Right atrium auricular region (tissue), 2 donors: ENCODE measurements at places on chromosomes 4 and X.
A peak's percentile ranks its signal among the peaks of the same experiment; 100 is the strongest.

GRCh38 chr4:121462660-121463261 is 81.9 kb upstream of the QRFPR start:
- no peak for DNase-seq

DNA sequence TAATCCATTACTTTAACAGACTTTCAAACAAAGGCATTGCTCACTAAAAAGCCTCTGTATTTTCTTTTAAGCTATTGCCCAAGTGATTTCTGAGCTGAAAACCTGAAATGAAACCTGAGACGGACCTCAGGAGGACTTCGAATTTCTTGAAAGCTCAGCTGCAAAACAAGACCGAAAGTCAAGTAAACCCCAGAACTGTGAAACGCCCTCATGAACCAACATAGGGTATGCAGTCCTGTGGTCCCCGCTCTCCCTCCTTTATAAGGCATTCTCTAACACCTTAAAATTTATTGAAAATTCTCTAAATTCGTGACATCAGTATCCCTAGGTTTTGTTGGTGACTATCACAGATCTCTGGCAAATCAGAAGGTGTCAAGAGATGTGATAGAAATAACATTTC is 91.8 kb downstream of the SHISA3 start:
- no peak for DNase-seq

- no peak for DNase-seq
Measured at GRCh38 chr4:52836678-52837077, 25.4 kb upstream of the RASL11B start.

GRCh38 chr4:25654031-25654970 is 1.4 kb upstream of the SLC34A2 start:
- no peak for DNase-seq

DNA sequence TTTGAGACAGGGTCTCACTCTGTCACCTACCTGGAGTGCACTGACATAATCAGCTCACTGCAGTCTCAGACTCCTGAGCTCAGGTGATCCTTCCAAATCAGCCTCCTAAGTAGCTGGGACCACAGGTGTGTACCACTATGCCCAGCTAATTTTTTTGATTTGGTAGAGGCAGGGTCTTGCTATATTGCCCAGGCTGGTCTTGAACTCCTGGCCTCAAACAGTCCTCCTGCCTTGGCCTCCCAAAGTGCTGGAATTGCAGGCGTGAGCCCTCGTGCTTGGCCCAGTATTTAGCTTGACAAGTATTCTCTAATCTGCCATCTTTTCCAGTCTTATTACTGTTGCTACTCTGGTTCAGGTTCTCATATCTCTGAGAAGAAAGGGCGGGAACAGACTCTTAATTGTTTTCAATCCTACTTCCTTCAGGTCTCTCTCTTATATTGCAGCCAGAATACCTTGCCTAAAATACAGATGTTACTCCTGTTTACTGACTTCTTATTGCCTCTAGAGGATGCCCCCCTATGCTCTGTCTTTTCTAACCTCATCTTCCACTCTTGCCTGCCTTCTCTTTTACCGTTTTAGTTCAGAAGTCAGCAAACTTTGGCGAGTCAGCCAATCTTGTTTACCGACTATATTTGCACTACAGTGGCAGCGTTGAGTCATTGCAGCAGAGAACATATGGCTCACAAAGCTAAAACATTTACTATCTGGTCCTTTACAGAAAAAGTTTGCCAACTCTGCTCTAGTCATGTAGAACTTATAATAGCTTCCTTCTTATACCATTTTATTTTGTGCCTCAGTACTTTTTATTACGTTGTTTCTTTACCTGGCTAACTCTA is 19.0 kb downstream of the MRPL1 start:
- no peak for DNase-seq

DNA sequence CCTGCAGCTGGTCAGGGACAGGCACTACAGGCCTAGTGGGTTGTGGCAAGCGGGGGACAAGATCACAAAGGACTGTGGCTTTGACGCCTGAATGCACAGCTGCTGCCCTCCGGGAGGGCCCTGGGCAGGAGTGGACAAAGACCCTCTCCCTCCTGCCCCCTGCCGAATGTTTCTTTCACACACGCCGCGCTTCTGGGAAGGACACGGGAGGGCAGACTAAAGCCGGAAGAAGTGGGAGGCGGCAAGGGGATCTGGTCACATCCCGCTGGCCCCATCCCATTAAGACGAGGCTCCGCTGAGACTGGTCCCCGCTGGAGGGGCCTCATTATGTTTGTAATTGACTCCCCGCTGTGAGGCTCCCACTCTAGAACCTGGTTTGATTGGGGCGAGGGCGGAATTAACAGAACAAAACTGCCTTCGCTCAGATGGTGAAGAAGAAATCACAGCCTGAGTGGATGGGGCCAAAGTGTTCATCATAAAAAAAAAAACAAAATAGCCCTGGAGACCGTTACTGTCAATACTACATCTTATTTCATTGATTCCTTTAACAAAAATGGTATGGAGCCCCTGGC is 37.8 kb upstream of the PSAPL1 start:
- DNase-seq: no peak

DNA sequence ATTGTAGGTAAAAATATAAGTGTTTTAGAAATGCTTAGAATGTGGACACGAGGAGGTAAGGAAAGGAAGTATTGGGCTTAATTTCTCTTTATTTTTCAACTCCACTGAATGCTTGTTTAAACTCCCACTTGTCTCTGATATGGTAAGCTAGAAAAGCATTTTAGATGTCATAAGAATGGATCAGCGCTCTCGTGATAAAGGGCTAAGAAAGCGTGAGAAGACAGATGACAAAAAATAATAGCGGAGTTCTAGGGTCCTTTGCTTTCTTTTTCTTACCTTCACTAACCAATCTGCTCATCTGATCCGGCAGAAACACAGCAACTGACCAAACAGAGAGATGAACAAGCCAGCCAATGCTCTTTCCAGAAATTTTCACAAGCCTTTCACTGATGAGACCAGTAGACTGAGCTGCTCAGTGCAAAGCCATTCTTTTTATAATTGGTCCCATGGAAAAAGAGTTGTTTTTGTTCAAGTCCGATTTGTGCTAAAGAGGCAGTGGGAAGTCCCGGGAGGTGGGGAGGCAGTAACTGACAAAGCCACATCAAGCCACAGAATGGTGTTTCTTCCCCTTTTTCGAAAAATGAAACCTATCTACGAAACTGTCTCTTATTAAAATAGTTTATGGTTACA is at the start of gene TASL:
Gene TASL (minus strand): TSS at position 405 of the 630 bp plus-strand sequence. CDS start 17,411 bp downstream, outside the sequence.
- no peak for DNase-seq

- no peak for DNase-seq
Measured at GRCh38 chrX:45850197-45850774, 649.6 kb upstream of the DIPK2B start.

DNA sequence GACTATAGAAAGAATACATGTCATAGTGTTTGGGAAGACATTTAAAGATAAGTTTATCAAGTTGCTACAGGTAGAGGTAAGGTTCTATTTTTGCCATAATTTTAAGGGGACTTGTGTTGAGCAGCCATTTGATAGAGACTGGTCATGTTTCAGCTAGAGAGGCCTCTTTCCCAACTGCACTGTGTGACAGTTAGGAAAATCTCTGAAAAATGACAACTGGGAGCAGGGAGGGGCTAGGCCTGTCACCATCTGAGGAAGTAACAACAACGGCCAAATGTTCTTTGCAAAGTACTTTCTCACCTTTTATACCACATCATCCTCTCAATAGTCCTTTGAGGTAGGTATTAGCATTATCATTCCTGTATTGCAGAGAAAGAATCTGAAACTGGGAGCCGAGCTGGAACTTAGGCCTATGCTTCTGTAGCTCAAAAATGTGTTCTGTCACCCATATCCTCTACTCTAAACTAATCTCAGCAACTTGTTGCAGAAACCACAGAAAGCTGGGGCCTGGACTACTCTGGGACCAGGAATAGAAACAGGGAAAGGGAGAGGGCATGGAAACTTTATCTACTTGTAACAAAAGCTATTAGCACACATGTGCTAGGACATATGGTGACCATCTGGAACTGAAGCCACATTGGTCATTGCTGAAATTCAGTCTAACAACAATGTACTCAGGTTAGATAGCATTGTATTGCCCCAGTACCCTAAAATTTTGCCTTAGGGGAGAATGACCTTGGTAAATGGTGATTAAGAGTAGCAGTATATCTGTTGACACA is 198.9 kb downstream of the MID1IP1 start:
- no peak for DNase-seq

GRCh38 chr4:156303708-156304107 is 350.0 kb upstream of the CTSO start:
- no peak for DNase-seq

DNA sequence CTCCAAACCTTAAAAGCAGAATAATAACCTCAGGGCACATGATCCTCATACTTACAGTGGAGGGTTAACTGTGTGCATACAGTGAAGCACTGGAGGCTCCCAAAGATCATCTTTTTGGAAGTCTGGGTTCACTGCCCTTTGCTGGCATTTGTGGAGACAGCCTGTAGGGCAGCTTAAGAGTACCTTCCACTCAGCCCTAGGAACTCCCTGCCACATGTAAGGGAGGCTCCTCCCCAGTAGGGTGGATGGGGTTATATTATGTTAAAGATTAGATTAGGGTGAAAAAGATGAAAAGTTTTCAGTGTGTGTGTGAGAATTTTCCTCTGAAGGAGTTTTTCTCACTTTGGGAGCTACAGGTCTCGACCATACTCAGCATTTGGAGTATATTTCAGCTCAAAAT is 388.4 kb downstream of the RAB28 start:
- DNase-seq: no peak

DNA sequence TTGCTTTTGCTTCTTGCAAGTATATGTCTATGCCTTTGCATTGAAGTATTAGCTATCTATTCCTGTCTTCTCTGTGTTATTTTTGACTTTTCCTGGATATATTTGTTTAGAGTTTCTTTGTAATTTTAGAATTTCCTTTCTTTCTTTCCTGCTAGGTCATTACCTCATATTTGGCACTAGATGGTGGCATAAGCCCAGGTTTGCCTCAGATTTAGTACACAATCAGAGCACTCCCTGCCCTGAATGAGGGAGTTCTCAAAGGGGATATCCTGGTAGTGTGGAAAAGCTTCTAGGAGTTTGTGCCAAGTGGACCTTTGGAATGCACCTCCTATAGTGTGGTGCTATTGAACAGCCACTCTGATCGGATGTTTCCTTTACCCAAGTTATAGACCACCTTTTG is 181.6 kb downstream of the UGT8 start:
- no peak for DNase-seq

DNA sequence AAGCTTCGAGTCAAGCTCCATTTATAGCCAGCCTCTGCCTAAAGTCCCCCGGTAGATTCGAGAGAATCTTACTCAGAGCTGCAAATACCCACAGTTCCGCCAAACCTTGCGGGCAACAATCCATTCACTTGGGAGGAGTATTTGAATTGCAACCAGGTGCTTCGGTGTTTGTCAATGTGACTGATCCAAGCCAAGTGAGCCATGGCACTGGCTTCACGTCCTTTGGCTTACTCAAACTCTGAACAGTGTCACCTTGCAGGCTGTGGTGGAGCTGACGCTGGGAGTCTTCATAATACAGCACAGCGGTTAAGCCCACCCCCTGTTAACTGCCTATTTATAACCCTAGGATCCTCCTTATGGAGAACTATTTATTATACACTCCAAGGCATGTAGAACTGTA is 11.2 kb downstream of the CD40LG start:
- no peak for DNase-seq

DNA sequence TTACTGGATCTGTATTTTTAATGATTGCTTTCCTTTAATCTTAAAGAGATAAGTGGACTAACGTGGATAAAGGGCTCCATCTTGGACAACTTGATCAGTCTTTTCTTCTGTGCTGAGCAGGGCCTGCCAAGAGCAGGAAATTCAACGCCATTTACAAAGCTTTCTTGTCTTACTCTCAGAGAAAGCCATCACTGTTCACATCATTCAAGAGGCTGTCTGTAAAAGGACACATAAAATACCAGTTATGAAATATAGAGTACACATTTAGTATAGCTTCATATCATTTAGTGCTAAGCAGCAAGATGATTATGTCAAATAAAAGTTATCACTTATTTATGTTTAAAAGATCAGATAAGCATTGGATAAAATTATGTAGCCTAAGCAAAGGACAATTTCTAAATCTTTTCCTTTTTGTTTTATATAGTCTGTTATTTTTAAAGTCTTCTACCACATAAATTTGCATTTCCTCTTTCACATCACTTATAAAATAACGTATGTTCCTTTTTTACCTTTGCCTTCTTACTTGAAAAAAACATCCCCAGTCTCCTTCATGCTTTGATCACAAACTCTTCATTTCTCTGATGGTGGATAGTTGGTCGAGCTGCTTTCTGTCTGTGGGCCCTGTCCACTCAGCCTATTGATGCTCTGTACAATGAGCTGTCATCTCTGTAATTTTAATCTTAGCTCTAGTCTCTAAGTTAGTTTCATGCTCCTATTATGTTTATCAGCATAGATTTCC is 2.1 kb upstream of the CCNG2 start:
- no peak for DNase-seq

- no peak for DNase-seq
Measured at GRCh38 chr4:150106886-150107285, 28.6 kb downstream of the DCLK2 start.

DNA sequence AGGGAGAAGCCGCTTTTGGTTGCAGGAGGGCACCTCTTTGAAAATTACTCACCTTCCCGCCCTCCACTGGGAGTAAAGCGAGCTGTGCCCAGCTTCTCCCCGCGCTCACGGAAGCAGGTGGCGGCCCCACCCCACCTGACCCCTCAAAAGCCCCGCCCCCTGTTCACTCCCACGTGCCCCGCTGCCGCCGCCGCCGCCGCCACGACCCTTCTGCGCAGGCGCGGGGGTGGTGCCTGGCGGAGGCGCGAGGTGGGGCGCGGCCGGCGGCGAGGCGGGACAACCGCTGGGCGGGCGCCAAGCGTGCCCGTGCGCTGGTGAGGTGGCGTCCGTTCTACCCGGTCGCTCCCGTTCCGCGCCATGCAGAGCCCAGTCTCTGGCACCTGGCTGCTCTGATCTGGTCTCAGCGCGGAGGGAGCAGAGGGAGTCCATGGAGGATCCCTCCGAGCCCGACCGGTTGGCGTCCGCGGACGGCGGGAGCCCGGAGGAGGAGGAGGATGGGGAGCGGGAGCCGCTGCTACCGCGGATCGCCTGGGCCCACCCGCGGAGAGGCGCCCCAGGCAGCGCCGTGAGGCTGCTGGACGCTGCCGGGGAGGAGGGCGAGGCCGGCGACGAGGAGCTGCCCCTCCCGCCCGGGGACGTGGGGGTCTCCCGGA is at the start of gene PI4K2B:
Gene PI4K2B (plus strand): TSS at position 297 of the 653 bp plus-strand sequence. CDS start 131 bp downstream, at position 428.
- DNase-seq: peak; percentile 80

- DNase-seq: no peak
Measured at GRCh38 chr4:23114538-23114937, 421.8 kb downstream of the GBA3 start.
